Right hindlimb (tissue), 1 donor: ENCODE measurements at places on chromosomes 2 and 18.

- DNase-seq: no peak
These were observed 269.5 kb upstream of the POU3F3 start for GRCh38 chr2:104584393-104584792.

GRCh38 chr2:10985260-10985659 lies 73.5 kb downstream of the KCNF1 start:
- no peak for DNase-seq

DNA sequence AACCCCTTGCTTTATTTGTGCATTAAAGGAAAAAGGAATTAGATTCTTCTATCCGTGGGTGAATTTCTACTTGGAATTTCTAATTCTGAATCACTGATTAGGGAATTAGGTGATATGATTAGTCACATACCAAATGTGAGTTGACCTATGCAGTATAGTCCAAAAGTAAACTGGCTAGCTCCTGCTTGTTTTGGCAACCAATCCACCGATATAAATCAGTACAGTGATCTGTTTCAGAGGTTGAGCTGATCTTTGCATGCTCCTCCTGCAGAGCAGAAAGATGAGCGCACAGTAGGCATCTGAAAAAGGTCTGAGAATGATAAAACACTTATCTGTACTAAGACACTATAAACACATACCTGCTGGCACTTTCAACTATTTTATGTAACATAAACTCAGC lies 86.6 kb downstream of the LRP1B start:
- no peak for DNase-seq

DNA sequence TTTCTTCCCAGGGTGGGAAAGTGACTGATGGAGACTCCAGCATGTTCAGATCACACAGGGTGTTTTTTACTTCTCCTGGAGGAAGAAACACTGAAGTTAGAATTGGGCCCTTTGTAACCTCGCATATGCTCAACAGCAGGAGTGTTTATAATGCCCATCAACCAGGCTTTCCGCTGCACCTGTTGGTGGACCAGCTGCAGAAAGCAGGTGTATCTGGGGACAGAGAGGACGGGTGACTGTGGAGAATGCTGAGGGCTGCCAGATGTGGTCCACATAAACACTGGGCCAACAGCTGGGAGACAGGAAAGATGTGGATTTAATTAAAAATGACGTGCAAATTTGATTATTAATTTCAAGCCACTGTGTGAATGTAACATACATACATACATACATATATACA lies 335.5 kb upstream of the SPRED2 start:
- no peak for DNase-seq

DNA sequence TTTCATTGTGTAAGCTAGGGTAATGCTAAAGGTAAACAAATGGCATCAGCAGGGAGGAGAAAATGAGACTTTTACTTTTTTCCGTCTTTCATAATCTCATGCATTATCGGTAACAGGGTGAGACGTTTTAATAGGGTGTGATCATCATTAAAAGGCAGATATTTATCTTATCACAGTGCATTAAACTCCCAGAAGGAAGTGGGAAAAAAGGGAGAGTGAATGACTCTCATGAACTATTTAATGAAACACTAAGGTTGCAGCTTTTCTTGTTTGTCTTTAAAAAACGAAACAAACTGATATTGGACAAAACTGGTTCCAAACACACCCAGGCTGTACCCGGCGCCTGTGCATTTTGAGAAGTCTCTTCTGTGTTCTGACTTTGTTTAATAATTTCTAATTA lies 1936.8 kb upstream of the PIK3C3 start:
- no peak for DNase-seq

- no peak for DNase-seq
These were observed 5.7 kb upstream of the GCFC2 start for GRCh38 chr2:75716406-75716805.

GRCh38 chr2:16716024-16716423 lies 50.4 kb upstream of the CYRIA start:
- DNase-seq: no peak

DNA sequence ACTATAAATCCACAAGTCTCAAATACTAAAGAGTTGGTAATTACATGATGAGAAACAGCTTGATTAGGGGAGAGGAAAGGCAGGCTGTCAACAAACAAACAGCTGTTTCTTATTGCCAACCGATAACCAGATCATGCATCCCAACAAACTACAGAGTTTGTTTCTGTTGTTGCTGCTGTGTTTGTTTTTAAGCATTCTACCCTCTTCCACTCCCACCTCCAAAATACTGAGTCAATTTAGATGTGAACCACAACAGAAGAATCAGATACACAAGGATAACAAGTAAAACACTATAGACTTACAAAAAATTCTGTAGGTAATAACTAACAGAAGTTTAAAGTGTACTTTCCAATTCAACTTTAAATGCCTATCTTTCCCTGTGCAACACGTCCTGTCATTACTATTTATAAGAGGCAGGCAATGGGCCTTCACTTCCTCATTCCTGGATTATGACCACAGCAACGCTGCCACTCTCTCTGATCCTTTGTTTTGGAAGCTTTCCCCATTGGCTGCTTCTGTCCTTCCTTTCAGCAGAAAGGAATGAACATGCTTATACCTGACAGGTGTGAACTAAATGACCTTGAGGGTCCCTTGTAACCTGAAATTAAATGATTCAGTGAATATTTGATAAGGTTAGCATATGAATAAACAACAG lies 152.0 kb downstream of the SRBD1 start:
- DNase-seq: peak; percentile 36

DNA sequence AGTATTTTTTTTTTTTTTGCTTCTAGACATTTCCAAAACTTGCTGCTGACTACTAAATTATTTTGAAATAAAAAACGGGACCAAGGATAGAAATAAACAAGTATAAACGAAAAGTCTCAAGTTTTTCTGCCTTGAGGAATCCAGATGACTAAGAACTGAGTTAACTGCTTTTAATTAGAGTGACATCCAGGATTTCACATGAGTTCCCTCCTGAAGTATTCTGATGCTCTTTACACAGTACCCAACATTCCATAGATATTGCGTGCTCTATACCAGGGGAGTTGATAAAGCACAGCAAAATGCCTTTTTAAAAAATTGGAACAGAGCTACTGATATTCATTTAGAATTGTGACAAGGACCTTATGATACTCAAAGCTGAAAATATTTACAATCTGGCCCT lies 618.0 kb downstream of the CCDC85A start:
- no peak for DNase-seq

GRCh38 chr18:73961804-73962203 lies 185.8 kb downstream of the FBXO15 start:
- DNase-seq: no peak

GRCh38 chr2:234198976-234199375 lies 148.5 kb downstream of the SPP2 start:
- no peak for DNase-seq

DNA sequence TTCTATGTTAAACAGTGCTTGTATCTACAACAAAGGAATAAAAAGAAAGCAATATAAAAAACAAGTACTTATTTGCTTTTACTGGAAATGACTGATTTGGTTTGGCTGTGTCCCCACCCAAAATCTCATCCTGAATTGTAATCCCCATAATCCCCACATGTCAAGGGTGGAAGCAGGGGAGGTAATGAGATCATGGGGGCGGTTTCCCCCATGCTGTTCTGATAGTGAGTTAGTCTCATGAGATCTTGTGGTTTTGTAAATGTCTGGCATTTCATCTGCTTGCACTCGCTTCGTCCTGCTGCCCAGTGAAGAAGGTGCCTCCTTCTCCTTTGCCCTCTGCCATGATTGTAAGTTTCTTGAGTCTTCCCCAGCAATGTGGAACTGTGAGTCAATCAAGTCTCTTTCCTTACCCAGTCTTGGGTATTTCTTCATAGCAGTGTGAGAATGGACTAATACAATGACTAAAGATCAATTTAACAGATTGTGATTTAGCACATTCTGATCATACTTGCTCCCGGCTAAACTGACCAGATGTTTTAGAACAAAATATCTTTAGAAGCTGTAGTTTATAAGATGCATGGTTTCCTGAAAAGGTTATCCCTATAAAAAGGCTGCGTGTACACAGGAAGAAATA lies 19.9 kb downstream of the PTH2R start:
- no peak for DNase-seq

GRCh38 chr18:70044632-70045031 lies 97.0 kb upstream of the CD226 start:
- DNase-seq: no peak

DNA sequence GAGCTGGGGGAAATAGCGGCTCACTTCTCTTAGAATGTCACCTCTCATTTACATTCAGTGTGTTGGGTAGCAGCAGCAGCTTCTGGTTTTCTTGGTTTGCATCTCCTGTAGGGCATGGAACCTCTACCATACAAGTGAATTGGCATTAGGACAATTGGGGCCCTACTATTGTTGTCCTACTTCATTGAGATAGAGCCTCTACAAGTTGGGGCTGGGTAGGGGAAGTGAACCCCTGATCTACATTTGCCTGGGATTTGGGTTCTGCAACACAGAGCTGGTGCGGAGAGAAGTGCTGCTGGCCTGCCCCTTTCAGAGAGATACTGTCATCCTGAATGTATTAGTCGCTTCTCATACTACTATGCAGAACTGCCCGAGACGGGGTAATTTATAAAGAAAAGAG lies 391.6 kb upstream of the HS6ST1 start:
- no peak for DNase-seq

DNA sequence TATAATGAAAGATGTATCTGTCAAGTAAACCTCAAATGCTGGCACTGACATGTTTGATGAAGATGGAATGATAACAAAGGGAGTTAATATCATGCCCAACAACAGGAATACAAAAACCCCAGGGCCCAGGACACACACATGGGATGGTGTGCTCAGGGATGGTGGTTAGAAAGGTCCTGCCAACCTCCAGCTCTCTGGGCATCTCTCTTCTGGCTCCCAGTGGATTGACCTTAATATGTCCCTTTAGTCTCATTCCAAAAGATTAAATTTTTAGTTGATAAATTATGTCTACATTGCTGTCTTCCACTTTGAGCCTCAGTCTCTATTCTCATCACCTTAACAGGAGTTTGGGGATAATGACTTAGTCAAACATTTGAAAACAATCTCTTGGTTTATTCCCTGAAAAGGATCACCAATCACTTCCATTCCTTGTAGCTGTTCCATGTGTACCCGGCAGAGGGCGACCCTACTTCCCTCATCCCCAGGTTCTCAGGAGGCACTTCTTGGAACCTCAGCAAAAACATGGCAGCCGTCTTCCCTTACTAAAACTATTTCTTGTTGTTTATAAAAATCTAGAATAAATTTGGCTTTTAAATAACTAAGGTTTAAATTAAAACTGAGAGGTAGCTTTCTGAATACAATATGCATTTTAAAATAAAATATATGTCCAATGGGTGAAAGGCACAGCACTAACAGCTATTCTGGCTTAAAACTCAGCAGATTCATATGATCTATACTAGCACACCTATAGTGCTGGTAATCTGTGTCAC lies 29.6 kb downstream of the MCEE start:
- no peak for DNase-seq

GRCh38 chr2:128868686-128869551 lies 550.3 kb upstream of the HS6ST1 start:
- DNase-seq: no peak

DNA sequence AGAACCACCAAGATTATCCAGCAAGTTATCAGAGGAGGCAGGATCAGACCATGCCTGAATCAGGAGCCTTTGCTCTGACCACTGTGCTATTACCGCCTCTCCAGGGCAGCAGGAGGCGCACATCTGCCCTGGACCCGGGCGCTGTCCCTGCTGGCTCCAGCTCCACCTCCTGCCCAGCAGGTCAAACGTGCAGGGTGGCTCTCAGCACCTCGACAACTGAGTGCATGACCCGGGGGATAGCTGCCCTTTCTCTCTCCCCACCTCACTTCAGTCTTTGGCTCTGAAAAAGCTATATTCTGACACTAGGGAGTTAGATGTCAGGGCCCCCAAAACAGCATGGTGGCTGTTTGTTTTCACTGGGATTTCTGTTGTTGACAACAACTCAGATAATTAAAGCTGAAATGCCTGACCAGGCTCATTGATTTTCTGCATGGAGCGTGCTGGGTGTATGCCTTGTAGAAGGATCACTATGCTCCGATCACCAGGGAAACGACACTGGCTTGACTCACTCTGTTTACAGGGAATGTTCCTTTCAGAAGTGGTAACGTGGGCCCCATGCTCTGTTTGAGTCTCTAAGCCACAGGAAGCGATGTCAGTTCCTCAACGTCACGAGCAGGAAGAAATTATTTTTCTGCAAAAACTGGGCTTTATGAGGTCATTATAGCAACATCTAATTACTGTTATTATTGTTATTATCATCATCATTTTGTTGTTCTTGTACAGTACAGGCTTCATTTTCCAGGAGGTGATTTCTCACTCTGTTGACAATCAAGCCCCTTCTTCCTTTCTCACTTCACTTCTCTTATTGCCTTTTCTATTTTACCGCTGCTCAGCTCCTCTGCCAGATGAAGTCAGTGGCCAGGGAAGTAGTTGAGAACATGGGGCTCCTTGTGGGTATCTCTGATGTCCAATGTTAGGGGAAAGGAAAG lies 125.6 kb downstream of the PLB1 start:
- DNase-seq: peak; percentile 88

- no peak for DNase-seq
These were observed 193.6 kb upstream of the PIK3C3 start for GRCh38 chr18:41761333-41762018.

DNA sequence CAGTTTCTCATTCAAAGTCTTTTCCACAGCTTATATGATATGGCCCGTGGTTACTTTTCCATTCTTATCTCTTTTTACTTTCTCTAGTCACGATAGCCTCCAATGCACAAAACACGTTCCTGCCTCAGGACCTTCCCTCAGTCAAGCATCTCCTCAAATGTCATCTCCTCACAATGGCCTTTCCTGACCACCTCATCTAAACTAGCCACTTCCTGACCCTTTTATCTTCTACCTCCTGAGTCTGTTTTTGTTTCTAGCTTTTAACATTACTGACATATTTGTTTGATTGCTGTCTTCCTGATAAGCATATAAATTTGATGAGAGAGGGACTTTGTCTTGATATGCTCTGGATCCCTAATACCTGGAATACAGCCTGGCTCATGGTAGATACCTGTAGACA lies 7.6 kb downstream of the PGAP1 start:
- no peak for DNase-seq

DNA sequence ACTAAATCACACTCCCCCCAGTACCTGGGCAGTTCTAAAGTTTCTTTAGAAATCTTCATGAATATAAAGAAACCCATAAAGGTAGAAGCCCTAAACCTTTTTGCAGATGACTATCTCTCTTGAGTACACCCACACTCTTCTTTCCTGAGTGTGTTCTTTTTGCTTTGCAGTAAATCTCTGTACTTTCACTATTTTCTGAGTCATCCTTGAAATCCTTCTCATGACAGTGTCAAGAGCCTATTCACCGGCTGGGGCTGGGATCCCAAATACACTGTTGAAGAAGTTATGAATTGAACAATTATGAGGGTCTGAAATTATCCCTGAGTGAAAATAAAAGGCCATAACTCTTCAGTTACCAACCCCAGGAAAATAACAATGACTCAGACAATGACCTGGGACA lies 133.9 kb upstream of the CCDC195 start:
- no peak for DNase-seq

- DNase-seq: no peak
These were observed 1012.4 kb upstream of the CRIM1 start for GRCh38 chr2:35343135-35343534.

DNA sequence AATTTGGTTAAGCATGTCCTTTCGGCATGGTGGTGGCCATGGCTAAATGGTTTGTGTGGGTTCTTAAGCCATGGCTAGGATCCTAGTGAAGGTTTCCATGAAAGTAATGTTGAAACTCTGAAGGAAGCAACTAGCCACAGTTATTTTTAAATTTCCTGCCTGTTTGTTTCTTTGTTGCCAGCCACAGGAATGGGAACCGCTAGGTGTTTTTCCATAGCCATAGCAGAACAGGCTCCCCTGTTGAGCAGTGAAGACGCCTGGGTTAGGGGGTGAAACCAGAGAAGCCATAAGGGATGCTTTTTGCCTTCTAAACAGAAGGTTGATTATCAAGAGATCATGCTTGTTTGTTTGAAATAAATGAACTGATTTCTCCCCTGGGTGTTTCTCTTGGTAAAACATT lies 60.1 kb upstream of the CHMP1B start:
- no peak for DNase-seq
